Fibroblast of skin of right biceps (primary cell): ENCODE measurements at places on chromosomes 13 and 19.
A peak's percentile ranks its signal among the peaks of the same experiment; 100 is the strongest.

GRCh38 chr13:41767801-41768200, 193.1 kb downstream of the VWA8 start:
- DNase-seq: peak; percentile 22

DNA sequence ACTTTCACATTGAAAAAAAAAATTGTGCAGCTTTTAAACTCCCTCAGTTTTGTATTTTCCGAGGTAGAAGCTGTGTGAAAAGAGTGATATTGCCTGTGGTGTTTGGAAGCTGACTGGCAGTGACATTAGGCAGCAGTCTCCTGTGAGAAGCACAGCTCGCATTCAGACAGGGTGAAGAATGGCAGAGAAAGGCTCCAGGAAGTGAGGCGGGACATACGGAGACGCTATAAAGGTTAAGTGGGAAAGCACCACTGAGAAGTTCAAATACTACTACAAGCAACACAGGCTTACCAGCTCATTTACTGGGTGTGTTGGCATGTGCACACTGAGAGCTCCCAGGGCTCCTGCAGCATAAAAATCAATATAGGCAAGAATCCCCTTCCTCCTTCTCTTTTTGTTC, 88.4 kb downstream of the RXFP2 start:
- no peak for DNase-seq

DNA sequence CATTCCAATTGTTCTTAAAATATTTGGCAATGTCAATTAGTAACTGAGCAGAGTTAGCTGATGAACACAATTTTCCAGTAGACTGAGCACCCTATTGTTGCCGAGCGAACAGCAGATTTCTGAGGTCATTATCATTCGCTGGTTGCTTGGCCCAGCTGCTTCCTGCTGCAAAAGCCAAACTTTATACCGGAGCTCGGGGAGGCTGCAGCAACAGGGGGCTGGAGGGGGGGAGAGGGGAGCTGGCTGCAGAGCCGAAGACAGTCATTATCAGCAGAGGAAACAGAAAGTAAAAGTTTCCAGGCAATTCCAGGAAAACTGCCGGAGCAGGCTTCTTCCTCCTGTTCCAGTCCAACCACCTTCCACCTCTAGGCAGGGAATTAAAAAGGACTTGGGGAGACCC, 77.9 kb downstream of the ZNF536 start:
- peak; percentile 77 for DNase-seq

GRCh38 chr13:30997697-30998096, 65.2 kb downstream of the TEX26 start:
- no peak for DNase-seq

DNA sequence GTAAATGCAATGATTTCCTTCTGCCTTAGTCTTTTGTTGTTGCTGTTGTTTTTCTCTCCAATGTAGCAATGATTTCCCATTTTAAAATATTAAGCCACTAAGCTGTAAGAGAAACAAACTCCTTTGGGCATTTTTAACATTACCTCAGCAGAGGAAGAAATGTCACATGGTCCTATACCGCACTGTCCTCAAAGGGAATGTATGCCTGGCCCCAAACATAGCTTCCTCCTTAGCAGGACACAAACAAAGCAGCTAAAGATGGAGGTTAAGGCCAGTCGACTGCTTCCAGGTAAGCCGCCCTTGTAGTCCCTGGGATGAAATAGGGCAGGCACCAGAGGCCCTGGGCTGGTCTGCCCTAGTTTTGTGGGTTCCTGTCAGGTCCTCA, 249.0 kb downstream of the TSHZ3 start:
- DNase-seq: no peak

GRCh38 chr13:78398743-78399410, 204.5 kb downstream of the POU4F1 start:
- DNase-seq: no peak

DNA sequence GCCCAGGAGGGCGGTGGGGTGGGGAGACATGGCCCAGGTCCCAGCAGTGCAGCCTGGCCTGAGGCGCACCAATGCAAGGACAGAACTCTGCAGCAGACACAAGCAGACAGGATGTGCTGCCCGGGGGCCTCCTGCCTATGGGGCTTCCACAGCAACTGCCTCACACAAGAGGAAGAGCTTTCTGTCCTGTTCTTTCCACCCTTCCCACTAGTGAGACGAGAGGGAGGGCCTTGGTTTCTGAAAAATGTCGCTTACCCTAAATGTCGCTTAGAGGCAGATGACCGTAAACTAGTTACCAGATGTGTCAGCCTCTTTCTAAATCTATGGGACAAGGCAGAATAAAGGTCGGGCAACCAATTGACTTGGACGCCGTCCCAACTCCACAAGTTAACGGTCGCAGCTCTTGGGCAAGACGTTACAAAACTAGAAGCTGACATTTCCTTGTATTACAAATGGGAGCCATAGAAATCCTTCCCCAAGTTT, at the start of gene LAIR1:
LAIR1 (minus strand) TSS at position 157 of the 483 bp plus-strand sequence; CDS start at position 30, 127 bp downstream.
- DNase-seq: no peak

DNA sequence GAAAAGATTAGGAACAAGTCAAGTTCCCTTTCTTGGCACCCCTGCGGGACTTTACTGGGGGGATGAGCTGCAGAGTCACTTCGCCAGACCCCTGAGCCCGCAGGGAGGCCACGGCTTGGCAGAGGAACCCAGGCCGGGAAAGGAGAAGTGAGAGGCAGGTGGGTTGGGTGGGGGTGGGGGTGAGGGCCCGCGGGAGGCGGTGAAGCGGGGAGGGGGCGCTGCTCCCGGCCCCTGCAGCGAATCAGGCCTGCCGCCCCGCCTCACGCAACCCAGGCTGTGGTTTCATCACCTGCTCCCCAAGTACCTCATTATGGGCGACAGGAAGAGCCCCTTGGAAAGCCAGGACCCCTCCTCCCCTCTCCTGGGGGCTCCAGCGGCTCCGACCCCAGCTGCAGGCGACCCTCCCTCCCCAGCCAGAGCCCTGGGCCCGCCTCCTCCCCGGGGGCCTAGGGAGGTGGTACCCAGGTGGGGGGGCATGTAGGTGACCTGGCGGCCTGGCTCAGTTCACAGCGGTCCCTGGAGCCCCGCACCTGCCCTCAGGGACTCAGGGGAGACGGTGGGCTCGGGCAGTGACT, 9.5 kb downstream of the MEF2B start:
- DNase-seq: no peak

DNA sequence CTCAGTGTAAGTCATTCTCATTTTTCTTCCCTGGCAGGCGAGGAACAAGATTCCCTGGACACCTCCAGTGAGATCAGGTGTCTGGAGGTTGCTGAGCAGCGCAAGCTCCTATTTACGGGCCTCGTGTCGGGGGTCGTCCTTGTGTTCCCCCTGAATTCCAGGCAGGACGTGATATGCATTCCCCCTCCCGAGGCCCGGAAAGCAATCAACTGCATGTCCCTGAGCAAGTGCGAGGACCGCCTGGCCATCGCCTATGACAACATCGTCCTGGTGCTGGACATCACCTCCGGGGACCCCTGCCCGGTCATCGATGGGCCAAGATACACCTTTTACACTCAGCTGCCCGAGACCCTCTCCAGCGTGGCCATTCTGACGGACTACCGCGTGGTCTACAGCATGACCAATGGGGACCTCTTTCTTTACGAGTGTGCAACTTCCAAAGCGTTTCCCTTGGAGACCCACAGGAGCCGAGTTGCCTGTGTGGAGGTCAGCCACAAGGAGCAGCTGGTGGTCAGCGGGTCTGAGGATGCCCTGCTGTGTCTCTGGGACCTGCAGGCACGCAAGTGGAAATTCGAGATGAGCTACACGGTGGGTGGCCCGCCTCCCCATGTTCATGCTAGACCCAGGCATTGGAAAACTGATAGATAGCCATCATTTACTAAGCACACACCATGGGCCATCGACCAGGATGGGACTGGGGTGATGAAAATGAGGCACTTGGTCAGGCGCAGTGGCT, 21.5 kb upstream of the SIN3B start:
- DNase-seq: no peak

DNA sequence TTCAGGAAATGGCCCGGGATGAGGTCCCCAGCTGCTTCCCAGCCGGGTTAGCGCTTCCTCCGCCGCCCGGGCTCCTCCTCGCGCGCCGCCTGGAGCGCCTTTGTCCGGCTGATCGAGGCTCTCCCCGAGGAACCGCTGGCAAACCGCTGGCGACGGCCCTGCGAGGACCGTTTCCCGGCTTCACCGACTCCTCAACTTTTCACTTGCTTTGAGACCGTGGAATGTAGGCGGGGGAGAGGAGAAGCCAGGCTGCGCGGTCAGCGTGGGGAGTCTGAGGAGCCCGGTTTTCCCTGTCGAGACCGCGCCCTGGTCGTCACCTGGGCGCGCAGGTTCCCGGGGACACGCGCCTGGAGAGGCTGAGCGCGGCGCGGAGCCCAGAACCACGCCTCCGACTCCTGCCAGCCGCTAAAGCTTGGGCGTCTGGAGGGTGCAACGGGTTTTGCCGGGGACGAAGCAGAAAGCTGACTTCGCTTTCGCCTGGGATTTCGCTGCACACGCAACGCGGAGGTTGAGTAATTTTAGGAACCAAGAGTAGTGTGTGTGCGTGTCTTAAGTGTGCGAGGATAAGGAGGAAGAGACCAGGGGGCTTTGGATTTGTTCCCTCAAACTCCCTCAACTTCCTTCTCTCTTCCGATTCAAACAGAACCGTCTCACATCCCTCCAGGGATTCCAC, 7.3 kb upstream of the DGKH start:
- DNase-seq: peak; percentile 45

DNA sequence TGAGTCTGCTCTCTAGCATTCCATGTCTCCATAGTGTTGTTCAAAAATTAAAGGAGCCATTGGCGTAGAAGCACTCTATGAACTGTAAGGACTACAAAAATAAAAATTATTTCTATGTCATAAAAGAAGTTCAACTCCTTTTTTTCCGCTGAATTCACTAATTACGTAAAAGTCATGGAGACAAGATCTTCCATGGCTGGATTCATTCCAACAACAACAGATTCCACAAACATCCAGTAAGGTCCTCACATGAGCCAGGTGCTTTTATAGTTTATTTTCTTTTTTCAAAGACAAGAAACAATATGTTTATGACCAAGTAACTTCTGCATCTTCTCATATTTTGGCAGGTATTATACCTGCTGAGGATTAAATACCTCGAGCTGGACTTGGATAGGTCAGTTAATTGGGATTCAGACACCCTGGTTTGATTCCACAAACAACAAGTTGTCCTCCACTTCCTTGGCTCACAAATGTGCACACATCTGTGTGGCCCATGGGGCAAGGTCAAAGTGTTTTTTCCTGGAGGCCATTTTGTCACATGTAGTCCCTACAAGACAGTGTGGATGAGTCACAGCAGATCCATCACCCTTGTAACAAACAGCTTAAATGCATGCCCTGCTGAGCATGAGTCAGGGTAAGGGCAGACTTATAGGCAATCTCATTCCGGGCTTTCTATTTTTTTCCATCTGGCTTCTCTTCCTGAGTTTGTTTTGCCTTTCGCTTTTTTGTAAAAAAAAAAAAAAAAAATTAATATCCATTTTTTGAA, 475.6 kb downstream of the COG6 start:
- peak; percentile 27 for DNase-seq

DNA sequence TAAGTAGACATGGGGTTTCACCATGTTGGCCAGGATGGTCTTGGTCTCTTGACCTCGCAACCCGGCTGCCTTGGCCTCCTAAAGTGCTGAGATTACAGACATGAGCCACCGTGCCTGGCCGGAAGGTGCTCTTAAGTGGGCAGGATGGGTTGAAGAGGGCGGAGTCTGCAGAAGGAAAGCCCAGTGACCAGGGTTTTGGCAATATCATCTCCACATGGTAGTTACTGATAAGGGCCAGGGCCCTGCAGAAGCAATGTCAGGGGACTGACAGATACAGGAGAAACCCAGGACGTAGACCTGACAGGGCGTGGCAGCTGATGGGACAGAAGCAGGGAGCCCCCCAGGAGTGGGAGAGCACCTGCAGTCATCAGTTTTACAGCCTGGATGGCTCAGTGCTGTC, 45.7 kb upstream of the RNF113B start:
- no peak for DNase-seq

GRCh38 chr13:112721198-112722104, 31.6 kb downstream of the ATP11A start:
- no peak for DNase-seq

DNA sequence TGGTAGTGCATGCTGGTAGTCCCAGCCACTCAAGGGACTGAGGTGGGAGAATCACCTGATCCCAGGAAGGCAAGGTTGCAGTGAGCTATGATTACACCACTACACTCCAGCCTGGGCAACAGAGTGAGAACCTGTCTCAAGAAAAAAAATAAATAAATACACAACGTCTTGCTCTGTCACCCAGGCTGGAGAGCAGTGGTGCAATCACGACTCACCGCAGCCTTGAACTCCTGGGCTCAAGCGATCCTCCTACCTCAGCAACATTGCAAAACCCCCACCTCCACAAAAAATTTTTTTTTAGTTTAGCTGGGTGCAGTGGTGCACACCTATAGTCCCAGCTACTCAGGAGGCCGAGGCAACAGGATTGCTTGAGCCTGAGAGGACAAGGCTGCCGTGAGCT, 8.8 kb downstream of the TPM4 start:
- peak; percentile 41 for DNase-seq

GRCh38 chr13:48838193-48838973, 137.3 kb upstream of the FNDC3A start:
- no peak for DNase-seq

GRCh38 chr13:111973186-111973585, 93.8 kb upstream of the SOX1 start:
- no peak for DNase-seq

- DNase-seq: no peak
These were observed 668.4 kb downstream of the DIAPH3 start for GRCh38 chr13:59495299-59495698.

- DNase-seq: no peak
These were observed 574.4 kb upstream of the KLF12 start for GRCh38 chr13:74708629-74709028.

- no peak for DNase-seq
These were observed 30.4 kb downstream of the CYP4F22 start for GRCh38 chr19:15538774-15539173.

- DNase-seq: peak; percentile 66
These were observed 49.5 kb downstream of the KDM4B start for GRCh38 chr19:5018224-5019015.

GRCh38 chr19:13025819-13026456, 30.7 kb downstream of the NFIX start:
- DNase-seq: no peak

GRCh38 chr13:36789061-36789460, 30.0 kb upstream of the RFXAP start:
- peak; percentile 15 for DNase-seq

- DNase-seq: peak; percentile 38
These were observed 242.9 kb upstream of the DACH1 start for GRCh38 chr13:72109863-72110262.

DNA sequence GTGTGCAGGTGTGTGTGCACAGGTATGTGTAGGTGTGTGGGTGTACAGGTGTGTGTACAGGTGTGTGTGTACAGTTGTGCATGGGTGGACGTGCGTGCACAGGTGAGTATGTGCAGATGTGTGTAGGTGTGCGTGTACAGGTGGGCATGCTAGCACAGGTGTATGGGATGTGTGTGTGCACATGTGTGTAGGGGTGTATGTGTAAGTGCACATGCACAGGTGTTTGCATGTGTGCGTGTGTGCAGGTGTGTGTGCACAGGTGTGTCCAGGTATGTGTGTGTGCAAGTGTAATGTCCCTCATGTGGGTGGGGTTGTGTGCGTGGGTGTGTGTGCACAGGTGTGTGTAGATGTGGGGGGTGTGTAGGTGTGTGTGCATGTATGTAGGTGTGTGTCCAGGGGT, 27.5 kb upstream of the TFDP1 start:
- DNase-seq: no peak
